ENCODE measurements at places on chromosomes 4 and X.

DNA sequence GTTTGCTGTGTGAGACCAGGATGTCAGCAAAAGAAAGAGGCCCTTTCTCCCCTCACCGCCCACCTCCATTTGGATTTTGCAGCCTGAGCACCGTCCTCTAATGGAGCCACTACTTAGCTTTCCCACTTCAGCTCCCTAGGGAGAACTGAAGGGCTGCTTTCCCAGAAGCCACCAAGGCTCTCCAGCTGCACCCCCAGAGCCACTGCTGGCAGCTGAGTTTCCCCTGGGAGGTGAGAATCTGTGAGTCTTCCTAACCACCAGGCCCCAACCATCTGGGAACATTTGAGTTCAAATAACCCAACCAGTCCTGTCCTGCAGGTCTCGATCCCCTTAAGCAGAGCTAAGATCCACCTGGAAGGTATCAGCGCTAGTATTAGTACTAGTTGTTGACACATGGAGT lies 173.1 kb upstream of the USP9X start:
- no peak for DNase-seq

- DNase-seq, result no peak
These were observed 78.8 kb downstream of the CLDN22 start for GRCh38 chr4:183241322-183241640.

GRCh38 chr4:54322818-54323417 lies 93.8 kb downstream of the PDGFRA start:
- peak; percentile 67 for DNase-seq

GRCh38 chr4:53889326-53890055 lies 174.9 kb downstream of the CHIC2 start:
- DNase-seq, result no peak

- DNase-seq, result no peak
These were observed 72.1 kb downstream of the HTRA3 start for GRCh38 chr4:8341691-8342090.

- no peak for DNase-seq
These were observed 514.7 kb upstream of the SPANXN1 start for GRCh38 chrX:144732588-144732987.

DNA sequence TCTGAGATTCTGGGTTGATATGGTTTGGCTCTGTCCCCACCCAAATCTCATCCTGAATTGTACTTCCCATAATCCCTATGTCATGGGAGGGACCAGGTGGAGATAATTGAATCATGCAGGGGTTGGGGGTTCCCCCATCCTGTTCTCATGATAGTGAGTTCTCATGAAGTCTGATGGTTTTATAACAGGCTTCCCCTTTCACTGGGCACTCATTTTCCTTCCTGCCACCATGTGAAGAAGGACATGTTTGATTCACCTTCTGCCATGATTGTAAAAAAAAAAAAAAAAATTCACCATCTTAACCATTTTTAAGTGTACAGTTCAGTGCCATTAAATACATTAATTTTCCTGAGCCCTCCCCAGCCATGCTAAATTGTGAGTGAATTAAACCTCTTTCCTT lies 42.6 kb downstream of the SUPT20HL2 start:
- DNase-seq, result no peak

DNA sequence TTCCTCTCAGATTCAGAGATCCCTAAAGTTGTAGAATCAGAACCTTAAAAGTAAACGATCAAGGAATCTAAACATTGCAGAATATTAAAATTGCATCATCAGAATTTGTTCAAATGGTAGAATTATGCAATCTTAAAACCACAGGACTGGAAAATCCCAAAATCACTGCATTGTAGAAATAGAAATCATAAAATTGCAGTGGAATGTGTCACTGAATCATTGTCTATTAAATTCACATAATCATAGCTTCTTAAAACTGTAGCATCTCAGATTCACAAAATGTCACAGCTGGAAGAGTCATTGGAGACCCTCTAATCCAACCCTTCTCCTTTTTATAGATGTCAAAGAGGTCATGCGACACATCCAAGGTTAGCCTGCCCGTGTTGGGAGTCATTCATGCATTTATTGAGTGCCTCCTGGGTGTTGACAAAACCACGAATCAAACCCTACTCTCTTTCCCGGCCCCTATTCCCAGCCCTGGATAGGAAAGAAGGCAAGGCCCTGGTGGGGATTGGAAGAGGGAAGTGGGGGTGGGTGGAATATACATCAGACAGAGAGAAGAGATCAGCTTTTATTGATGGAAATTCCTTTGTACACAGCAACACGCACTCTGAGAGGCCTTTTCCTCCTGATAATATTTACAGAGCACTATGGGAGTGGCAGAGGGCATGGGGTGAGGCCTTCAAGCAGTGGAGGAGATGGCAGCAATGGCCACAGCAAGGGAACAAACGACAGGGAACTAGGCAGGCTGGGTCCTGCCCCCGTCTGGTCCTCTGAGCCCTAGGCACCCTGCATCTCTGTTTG lies 15.4 kb downstream of the IQSEC2 start:
- no peak for DNase-seq

DNA sequence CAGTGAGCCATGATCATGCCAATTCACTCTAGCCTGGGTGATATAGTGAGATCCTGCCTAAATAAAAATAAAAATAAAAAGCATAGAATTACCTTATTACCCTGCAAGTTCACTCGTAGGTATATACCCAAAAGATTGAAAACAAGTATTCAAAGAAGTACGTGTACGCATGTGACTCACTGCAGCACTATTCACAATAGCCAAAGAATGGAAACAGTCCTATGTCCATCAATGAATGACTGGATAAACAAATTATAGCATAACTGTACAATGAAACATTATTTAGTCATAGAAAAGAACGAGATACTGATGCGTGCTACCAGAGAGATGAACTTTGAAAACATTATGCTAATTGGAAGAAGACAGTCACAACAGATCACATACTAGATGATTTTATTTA lies 204.6 kb upstream of the DIAPH2 start:
- DNase-seq, result no peak

DNA sequence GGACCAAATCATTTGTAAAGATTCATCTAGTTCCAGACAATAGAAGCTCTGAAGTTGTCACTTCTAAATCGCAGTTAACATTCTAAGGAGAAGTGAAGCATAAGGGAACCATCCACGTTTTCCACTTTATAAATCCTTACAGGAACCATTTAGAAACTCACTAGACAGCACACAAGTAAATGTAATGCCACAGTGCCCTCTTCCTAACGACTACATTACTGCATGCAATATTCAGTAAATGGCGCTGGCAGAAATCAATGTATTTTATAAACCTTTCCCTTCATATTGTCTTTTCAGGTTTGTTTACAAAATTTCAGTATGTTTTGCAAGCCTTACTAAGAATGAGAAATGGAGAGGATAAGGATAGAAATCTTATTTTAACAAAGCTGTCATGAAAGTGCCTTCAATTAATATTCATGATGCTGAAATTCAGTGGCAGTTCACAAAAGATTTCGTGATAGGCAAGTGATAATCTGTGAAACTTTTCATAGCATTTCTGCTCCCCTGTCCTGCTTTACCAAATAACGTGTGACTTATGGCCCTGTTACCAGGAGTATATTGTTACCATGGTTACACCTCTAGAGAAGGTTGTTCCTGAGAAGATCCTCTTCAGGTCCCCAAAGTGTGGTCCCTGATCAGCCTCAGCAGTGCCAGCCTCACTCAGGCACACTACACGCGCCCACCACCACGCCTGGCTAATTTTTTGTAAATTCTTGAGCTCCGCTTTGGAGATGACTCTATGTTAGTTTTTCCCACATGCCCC lies 54.2 kb downstream of the TMA16 start:
- no peak for DNase-seq

Measured in iPS DF 19.7 (cell line).